Hematopoietic multipotent progenitor cell treated with erythropoietin and hydrocortisone succinate and interleukin-3 and kit ligand, for 15 days (in vitro differentiated cells): ENCODE measurements at places on chromosomes 16 and 17.
A peak's percentile ranks its signal among the peaks of the same experiment; 100 is the strongest.

- DNase-seq, result no peak
Measured at GRCh38 chr17:35743626-35744328, 9.3 kb downstream of the GAS2L2 start.

DNA sequence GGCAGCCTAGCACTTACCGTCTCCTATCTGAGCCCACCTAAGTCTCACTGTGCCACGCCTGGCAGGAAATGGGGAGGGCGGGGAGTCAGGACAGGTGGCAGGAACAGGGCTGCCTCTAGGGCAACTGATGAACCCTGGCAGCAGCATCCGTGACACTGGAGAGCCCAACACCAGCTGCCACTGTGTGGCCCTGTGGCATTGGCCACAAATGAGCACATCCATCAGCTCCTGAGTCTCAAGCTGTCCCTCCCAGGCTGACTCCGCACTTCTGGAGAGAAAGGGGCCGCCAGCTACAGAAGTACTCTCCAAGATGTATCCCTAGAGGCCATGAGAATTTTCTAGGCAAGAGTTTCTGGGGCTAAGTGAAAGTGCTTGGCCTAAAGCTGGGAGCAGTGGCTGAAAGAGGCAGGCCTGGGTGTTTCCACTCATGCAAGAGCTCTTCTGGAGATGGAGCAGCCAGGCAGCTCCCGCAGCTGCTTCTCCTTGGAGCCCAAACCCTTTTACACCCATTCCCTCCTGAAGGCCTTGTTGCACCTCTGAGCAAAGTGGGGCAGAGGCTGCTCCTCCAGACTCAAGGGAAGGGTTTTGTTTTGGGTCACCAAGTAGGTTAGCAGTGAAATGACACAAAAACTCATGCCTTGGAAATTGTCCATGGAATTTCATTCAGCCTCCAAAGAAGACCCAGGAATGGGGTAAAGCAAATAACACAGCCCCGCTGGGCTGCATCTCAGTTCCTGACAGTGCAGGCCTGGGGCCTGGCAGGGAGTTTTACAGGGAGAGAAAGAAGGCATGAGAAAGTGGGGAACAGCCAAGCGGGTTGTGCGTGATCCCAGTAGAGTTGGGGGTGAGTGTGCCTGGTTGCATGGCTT lies 25.8 kb downstream of the PEMT start:
- no peak for DNase-seq

DNA sequence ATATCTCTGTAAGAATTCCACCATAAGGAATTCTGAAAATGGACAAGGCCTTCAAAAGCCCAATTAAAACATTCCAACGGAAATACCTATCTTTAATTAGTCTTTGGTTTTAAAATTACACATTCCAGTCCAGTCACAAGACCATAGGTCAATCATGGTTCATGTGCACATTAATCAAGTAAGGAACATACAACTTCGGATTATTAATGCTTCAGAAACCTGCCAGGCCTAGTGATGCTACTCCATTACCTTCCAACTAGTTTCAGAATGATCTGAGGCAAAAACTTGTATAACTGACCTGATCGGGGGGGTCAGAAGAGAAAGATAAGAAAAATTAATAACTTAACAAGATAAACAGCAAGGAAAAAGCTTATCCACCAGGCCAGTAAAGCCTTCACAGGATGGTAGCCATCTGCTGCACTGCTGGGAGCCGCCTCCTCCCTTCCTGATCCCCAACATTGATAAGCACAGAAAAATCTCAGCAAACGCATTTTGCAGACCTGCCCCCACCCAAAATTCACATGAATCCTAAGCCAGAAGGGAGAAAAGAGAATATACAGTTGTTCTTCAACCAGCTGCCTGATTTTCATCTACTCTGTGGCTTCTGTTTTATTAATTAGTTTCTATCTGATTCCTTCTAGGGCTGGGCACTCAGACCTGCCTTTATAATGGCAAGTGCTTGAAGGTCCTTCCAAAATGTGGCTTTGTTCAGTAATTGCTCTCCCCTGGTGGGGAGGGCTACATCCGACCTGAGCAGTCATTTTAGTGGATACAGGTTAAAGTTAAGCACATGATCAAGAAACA lies 6.0 kb downstream of the SDR42E1 start:
- DNase-seq, result no peak

GRCh38 chr16:70745536-70746025 lies 55.4 kb downstream of the VAC14 start:
- DNase-seq, result no peak

DNA sequence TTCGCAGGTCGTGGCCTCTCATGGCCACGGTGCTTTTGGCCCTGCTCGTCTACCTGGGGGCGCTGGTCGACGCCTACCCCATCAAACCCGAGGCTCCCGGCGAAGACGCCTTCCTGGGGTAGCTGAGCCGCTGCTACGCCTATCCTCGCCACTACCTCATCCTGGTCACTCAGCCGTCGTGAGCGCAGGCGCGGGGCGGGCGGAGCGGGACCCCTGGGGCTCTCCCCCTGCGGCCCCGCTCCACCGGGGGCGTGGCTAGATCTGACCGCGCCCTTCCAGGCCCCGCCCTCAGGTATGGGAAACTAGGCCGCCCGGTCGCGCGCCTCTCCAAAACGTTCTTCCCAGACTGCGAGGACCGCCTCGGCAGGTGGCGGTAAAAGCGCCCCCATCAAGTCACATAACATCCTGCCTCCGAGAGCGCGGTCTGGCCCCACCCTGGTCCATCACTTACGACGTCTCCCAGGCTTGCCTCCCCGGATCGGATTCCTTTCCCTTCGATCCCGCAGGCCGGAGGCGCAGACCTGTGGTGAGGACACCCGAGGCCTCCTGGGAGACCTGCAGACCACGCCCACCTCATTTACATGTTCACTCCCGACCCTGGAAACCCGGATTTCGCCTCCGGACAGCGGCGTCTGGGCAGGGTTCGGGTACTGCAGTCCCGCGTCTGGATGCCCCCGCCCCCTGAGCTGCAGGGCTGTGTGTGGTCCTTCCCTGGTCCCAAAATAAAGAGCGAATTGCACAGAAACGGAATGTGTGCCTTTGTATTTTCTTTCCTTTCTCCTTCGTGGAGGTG lies 91.5 kb upstream of the TMEM97 start:
- DNase-seq, result peak; percentile 53

- DNase-seq, result no peak
Measured at GRCh38 chr16:69397821-69398521, 12.2 kb upstream of the TERF2 start.

GRCh38 chr17:12180644-12181261 lies 160.1 kb downstream of the MAP2K4 start:
- peak; percentile 22 for DNase-seq

DNA sequence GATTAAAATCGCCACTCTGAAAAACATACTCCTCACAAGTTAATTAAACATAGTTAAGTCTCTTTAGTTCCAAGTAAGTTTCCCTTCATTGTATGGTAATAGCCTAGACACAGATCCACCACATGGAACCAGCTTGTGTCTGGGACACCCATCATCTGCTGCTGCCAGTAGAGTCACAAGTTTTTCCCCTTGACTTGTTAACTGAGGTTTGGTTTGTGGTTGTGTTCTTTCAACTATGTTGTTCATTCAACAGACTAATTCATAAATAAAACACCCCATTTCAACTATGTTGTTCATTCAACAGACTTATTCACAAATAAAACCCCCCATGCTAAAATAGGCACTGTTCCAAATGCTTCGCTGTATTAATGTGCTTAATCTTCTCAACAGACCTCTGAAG lies 24.4 kb downstream of the YWHAE start:
- no peak for DNase-seq

GRCh38 chr16:74140557-74140956 lies 156.1 kb upstream of the PSMD7 start:
- DNase-seq, result no peak

GRCh38 chr17:36977066-36977465 lies 28.3 kb downstream of the AATF start:
- DNase-seq, result no peak

DNA sequence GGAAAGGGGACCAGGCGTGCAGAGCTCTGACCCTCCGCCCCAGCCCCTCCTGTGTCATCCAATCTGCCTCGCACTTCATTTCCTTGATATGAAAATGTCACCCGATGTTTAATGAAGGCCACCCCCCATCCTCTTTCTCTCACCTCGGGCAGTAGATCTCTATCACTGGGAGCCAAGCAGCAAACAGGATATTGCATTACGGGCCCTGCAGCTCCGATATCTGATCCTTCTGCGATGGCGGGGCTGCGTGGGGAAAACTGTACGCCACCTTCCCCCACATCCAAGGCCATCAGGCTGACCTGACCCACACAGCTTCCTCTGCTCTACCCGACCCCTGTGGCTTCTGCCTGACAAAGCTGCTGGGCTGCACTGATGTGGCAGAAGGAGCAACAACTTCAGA lies 74.9 kb downstream of the DYNLRB2 start:
- DNase-seq, result no peak

DNA sequence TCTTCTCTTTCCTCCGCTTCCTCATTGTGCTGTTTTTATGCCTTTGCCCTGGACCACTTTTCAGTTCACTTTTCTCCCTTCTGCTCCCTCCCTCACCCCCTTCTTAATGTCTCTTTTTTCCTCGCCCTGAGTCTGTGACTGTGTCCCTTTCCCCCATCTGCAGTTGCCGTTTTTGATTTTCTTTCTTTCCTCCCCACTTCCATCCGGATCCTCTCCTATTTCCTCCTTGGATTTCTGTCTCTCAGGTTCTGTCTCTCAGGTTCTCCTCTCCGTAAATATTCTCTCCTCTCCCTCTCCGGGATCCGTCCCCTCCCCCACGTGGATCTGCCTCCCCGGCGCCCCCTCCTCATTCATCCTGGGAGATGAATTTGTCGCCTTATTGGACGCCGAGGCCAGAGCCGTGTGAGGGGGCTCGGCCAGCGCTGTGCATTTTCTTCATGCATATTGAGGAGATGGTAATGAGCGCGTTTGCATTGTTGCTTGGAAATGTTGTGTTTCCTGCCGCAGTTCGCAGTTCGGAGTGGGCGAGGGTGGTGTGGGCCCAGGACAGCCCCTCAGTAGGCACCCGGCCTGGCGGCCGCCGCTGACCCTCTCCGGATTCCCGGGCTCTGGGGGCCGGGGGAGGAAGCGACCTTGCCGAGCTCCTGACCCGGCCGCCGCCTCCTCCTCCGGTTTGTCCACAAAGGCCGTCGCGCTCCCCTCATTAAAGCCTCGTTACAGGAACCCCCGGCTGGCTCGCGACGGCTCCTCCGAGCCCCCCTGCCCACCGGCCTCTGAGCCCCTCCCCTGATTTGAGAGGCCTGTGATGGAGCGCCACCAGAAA lies 4.5 kb upstream of the IRX3 start:
- DNase-seq, result no peak

GRCh38 chr16:56858374-56858773 lies 6.6 kb upstream of the SLC12A3 start:
- DNase-seq, result no peak

- DNase-seq, result no peak
Measured at GRCh38 chr17:81612172-81612970, 24.5 kb downstream of the NPLOC4 start.

DNA sequence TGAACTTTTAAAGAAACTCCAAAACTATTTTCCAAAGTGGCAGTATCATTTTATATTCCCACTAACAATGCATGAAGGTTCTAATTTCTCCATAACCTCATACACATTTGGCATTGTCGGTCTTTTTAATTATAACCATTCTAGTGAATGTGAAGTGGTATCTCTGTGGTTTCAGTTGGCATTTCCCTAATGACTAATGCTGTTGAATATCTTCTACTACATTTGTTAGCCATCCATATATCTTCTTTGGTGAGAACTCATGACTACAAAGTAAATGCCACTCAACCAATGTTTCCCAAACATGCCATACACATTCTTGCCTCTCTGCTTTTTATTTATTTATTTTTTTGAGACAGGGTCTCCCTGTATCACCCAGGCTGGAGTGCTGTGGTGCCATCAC lies 31.7 kb upstream of the TAOK1 start:
- DNase-seq, result no peak
